ENCODE measurements at places on chromosomes 2 and 18.
A peak's percentile ranks its signal among the peaks of the same experiment; 100 is the strongest.

- no peak for DNase-seq
Measured at GRCh38 chr2:75130171-75130570, 69.1 kb downstream of the TACR1 start.

- DNase-seq: no peak
Measured at GRCh38 chr2:152369176-152369860, 34.3 kb downstream of the FMNL2 start.

DNA sequence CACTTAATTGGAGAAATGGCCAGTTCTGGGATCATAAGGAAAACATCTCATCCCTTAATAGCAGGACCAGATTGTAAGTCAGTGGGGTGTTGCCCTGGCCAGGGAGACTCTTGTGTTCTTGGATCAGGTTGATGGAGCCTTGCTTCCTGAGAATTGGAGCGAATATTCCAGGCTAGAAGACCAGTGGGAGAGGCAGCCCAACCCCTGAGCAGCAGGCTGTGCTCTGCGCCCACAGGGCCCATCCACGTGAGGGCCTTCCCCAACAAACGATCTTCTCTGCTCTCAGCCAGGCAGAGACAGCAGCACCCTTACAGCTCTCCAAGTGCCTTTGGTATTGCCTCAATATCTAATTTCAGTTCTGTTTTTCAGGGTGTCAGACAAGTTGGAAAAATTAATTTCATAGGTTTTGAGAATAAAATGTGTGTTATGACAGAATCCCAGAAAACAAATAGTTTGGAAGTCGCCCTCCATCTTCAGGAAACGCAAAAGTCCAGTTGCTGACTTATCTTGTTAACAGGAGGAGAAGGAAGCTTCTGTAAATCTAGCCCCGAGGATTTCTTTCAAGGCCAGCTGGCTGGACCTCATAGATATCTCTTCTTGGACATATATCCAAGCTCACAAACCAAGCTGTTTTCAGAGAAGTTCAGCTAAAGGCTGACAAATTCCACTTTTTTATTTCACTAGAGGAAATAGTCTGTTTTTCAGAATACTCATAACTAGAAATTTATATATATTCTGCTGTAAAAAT, 105.5 kb downstream of the COPS8 start:
- no peak for DNase-seq

DNA sequence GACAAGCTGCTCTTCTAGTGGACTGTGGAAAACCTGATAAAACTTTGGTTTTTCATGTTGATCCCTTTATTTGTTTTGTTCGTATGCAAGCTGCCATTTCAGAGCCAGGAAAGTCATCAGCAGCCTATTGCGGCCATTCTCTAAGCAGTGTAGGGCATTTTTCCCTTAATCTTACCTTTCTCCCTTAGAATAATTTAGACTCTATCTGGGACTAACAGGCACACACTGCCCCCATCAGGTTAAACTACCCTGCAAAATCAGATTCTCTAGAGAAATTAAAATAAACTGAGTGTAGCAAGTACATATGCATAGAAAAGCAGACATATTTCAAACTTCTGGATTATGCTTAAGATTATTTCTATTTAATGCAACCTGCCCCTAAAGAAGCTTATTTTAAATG, 347.5 kb downstream of the METTL4 start:
- DNase-seq: no peak

GRCh38 chr18:48472610-48473009, 63.4 kb upstream of the ZBTB7C start:
- DNase-seq: no peak

GRCh38 chr18:59123588-59124369, 15.9 kb upstream of the SEC11C start:
- no peak for DNase-seq

GRCh38 chr2:119575439-119575838, 31.2 kb downstream of the CFAP221 start:
- no peak for DNase-seq

- DNase-seq: no peak
Measured at GRCh38 chr2:2791031-2791430, 460.0 kb upstream of the MYT1L start.

GRCh38 chr18:64749884-64750283, 601.0 kb upstream of the LINC00305 start:
- DNase-seq: no peak

DNA sequence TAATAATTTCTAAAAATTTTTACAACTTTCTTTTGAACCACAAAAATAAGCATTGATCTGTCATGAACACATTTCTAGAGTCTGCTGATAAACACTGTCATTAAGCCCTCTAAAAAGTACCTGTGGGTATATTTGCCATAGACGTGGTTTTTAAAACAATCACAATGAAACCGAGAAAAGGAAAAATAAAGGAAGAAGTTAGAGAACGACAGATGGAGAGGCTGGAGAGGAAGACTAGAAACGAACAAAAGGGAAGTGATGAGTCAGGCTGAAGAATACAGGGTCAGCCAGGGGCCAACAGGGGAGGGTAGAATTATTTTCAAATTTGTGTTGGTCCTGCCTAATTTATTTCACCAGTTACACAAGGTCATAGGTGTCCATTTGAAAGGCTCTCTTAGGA, 62.0 kb downstream of the MYL12B start:
- no peak for DNase-seq

- peak; percentile 22 for DNase-seq
Measured at GRCh38 chr2:174336501-174337336, 2.0 kb downstream of the SP9 start.

- no peak for DNase-seq
Measured at GRCh38 chr2:128305555-128306080, 13.1 kb downstream of the HS6ST1 start.

DNA sequence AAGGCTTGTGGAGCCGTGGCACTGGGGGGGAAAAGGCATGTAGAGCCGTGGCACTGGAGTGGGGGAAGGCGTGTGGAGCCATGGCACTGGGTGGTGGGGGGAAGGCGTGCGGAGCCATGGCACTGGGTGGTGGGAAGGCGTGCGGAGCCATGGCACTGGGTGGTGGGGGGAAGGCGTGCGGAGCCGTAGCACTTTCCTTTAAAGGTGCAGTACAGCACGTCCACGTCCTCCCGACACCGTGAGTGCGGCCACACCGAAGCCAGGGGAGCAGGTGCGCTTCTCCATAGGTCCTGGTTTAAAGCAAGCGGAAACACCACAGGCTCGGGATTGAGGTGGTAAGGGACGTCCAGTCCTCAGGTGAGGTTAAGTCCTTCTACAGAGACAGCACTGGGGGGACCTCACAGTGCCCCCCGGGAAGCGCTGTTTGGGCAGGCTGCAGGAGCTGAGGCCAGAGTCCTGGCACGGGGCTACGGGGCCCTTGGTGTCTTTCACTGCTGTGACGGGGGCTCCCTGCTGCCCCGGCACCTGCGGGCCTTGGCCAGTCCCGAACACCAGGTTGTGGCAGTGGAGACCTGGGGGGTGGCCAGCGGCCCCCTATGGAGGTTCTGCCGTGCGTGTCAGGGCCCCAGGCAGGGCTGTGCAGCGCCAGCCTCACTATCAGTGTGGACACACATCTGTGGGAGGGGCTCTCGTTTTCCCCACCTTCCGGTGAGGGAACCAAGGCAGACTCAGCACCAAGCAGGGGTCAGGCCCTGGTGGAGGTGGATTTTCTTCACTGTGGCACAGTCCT, 93.0 kb upstream of the CTDP1 start:
- DNase-seq: no peak
